ENCODE measurements at places on chromosomes 12 and 14.

DNA sequence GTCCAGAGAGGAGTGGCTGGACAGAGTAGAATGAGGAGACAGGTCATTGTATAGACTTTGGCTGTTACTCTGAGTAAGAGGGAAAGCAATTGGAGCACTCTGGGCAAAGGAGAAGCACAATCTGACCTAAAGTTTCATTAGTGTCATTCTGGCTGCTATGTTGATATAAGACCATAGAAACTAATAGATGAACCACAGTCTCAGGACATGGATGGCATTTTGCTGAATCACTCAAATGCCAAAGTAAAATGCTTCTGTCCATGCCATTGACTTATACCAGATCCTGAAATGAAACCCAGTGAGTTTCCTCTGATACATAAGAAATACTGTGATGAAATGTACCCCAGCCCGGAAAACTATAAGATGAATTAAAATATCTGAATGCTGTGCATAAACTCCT lies 65.8 kb upstream of the COCH start:
- DNase-seq: no peak

- no peak for DNase-seq
Observed at GRCh38 chr14:53640695-53641094, 315.9 kb downstream of the BMP4 start.

- DNase-seq: no peak
Observed at GRCh38 chr12:119157978-119158377, 20.8 kb upstream of the HSPB8 start.

DNA sequence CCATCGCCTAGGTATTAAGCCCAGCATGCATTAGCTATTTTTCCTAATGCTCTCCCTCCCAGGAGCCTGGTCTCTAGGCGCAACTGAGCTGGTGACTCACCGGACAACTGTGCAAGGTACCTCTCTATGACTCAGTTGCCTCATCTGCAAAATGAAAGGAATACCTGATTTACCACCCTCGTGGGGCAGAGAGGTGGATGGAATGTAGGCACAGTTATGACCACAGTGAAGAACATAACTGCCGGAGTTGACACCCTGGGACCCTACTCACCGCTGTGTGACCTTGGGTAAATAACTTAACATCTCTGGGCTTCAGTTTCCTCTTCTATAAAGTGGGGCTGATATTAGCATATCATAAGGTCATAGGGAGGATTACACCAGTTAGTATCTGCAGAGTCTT lies 22.6 kb downstream of the BCL11B start:
- no peak for DNase-seq

DNA sequence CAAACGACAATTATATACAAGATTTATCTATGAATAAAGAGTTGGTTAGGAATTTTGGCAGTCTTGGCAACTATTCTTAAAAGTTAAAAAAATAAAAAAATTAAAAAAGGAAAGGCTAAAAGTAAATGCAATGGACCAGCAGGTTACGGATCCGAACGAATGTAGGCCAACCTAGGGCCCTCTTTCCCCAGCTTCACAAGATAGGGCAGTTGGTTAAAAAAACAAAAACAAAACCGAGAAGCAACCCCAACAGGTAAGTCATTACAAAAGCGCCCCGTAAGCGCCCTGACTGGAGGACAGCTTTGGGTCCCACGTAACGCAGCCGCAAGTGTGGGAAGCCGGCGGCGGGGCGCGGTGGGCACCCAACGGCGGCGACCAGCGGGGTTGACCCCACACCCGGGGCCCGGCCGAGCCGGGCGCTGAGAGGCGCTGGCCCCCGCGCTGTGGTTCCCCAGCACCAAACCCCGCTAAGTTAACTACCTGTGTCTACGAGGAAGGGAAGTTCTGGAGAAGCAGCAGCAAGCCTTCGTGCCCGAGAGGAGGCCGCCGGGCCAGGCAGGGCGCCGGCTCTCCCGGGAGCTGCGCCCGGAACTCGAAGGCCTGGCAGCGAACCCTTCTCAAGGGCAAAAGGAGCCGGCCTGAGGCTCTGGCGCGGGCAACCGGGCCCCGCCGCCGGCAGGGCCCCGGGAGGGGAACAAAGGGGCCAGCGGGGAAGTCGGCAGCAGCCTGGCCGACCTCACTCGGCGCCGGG lies 882 bp downstream of the HECTD1 start:
- DNase-seq: peak; percentile 34

GRCh38 chr12:32390572-32391219 lies 8.7 kb upstream of the FGD4 start:
- no peak for DNase-seq

GRCh38 chr12:93682846-93683261 lies 5.7 kb downstream of the CRADD start:
- DNase-seq: no peak

DNA sequence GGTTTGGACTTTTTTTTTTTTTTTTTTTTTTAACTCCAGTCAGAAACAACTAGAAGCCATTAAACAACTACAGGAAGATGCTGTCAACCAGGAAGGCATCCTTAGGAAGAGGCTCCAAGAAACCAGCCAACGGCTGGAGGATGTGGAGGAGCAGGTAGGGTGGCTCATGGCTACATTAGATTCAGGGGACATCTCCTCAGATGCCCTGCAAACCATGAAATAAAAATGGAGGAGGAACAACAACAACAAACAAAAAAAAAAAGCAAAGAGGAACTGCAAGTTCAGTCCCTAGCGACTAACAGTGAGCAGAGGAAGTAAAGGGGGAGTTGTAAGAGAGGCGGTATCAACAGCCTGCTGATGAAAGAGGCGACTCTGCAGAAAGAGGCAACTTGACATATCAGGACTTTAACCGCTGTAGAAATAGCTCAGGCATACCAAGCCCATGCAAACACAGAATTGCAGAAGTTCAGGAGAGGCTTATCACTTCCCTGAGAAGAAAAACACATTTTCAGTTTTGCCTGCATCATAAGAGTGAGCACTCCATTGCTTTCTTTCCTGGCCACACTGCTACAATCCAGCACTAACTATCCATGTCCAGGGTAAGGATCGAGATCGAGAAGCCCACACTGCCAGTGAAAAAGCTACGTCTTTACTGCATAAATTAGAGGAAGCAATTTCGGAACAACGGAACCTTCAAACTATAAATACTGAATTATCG lies 103.5 kb upstream of the BCAT1 start:
- DNase-seq: peak; percentile 10

DNA sequence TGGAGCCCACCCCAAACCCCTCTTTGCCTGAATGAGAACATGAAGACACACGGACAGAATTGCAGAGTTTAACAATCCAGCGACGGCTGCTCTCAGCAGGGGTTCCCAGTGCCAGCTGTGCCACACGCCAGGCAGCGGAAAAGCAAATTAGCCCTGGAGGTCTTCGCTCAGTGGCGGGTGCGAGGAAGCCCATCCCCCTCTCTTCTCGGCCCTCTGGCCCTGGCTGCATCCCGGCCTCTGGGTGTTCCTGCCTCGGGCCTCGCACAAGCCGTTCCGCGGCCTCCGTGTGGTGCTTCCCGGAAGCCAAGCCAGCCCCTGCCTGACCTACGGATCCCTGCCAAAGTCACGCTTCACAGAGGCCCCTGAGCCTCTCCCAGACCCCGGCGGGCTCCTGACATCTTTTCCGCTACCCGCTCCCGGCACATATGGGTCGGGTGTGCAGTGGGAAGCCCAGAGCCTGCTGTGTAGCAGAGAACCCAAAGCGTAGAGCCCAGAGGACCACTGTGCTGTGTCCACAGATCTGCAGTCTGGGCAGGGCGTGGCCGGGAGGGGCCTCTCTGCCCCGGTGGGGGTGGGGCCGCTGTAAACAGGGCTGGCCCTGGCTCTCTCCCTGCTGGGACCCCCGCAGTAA lies 70.7 kb upstream of the GALNT9 start:
- no peak for DNase-seq

GRCh38 chr12:113469949-113470743 lies 1.5 kb downstream of the LHX5 start:
- no peak for DNase-seq
